ENCODE measurements at places on chromosomes 6 and 20. TPM values are rescaled to one million over a fixed set of nuclear protein-coding genes. Genes with fewer than 3 reads are reported as not detected.

The ACTL10 gene
- 1.2 TPM for total RNA-seq

The HLA-A gene
- total RNA-seq = 930 TPM

The HFE gene
- 12.7 TPM for total RNA-seq

The NKX2-4 gene
- total RNA-seq = not detected

The HAO1 gene
- not detected for total RNA-seq

The PSORS1C2 gene
- total RNA-seq = not detected

The IL20RA gene
- 6.0 TPM for total RNA-seq

The SUMO4 gene
- 2.1 TPM for total RNA-seq

The NEURL2 gene
- total RNA-seq = 4.3 TPM

The SRMS gene
- not detected for total RNA-seq

The LIME1 gene
- total RNA-seq = 7.2 TPM

The TAF4 gene
- total RNA-seq = 15.2 TPM

The POU3F2 gene
- not detected for total RNA-seq

The ADGRF1 gene
- total RNA-seq = 29.6 TPM

The FOXF2 gene
- total RNA-seq = 17.7 TPM

Data from left lung (tissue), 14 donors.